Non-pigmented ciliary epithelial cell (primary cell): ENCODE measurements at places on chromosomes 16 and 17.
A peak's percentile ranks its signal among the peaks of the same experiment; 100 is the strongest.

DNA sequence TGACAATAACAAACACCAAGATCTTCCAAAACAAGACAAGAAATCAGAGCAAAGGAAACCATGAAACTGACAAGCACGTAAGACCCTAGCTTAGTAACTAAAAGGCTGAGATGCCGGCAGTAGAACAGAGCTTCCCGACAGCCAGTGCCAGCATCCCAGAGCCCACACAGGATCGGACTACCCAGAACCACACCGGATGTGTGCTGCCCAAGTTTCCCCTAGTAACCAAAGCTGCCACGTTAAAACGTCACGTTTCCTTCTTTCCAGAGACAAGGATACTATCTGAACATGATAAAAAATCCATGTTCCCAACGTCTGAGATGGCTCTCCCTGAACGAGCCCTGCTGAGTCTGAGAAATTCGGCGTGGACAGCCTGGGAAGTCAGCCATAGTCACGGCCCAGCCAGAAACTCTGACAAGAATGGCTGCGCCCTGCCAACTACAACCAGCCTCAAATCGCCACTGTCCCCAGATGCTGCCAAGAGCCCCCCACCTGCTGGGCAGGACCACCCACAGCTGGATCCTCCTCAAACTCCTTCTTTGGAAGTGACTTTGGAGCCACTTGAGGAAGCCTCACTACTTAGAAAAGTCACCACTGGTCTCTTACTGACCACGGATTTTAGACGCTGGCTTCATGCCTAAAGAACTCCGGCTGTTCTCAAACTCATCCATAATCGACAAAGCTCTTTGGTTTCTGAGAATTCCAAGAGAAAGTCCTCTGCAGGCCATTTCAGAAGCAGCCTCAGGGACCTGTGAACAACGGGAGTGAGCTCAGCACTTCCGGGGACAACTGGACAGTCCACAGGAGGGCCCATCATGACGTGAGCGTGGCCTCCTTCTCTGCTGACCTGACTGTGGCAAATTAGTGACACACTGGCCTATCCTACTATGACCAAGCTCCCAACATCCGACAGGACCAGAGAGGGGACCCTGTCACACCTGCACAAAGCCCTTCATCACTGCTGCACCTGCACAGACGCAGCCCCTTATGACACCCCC lies 16.7 kb downstream of the CCDC57 start:
- DNase-seq = no peak

- no peak for DNase-seq
Observed at GRCh38 chr16:1772362-1772907, at the start of gene EME2. Gene EME2 (plus strand): TSS chr16:1772810. CDS start chr16:1773228, 418 bp downstream.

- DNase-seq = no peak
Observed at GRCh38 chr16:71837150-71837549, 8.6 kb upstream of the ATXN1L start.

GRCh38 chr17:16933317-16934132 lies 38.4 kb downstream of the TNFRSF13B start:
- no peak for DNase-seq

- no peak for DNase-seq
Observed at GRCh38 chr17:17847118-17847689, 10.4 kb upstream of the SREBF1 start.

- DNase-seq = no peak
Observed at GRCh38 chr16:70750893-70751467, 50.0 kb downstream of the VAC14 start.

DNA sequence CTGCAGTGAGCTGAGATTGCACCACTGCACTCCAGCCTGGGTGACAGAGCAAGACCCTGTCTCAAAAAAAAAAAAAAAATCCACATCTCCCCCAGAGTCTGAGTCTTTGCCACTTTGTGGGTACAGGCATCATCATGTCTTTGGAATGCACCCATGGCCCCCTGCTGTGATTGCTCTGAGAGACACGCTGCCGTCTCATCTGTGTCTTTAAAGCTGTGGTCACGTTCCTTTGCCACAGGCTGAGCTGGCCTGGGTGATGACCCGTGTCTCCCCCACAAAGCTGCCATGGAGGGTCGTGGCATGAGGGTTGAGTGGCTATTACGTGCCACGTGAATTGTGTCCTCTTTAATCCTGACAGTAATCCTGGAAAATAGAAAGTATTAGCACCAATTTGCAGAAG lies 20.2 kb downstream of the CRISPLD2 start:
- DNase-seq = no peak

DNA sequence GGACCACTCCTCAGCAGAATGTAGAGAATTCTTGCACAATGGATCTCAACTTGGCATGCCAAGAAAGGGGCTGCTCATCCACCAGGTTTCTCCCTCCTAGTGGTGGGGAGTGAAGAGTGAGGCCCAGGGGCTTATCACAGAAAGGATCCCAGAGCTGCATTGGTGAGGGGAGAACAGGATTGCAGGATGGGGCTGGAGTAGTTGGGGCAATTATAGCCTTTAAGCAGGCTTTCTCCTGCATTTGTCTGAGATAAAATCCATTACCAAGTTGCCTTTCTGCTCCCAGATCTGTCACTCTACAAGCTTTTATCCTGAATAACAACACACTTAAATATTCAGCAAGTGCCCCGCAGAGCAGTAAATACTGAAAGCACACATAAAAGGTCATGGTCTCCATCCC lies 130.8 kb upstream of the CES5A start:
- no peak for DNase-seq

DNA sequence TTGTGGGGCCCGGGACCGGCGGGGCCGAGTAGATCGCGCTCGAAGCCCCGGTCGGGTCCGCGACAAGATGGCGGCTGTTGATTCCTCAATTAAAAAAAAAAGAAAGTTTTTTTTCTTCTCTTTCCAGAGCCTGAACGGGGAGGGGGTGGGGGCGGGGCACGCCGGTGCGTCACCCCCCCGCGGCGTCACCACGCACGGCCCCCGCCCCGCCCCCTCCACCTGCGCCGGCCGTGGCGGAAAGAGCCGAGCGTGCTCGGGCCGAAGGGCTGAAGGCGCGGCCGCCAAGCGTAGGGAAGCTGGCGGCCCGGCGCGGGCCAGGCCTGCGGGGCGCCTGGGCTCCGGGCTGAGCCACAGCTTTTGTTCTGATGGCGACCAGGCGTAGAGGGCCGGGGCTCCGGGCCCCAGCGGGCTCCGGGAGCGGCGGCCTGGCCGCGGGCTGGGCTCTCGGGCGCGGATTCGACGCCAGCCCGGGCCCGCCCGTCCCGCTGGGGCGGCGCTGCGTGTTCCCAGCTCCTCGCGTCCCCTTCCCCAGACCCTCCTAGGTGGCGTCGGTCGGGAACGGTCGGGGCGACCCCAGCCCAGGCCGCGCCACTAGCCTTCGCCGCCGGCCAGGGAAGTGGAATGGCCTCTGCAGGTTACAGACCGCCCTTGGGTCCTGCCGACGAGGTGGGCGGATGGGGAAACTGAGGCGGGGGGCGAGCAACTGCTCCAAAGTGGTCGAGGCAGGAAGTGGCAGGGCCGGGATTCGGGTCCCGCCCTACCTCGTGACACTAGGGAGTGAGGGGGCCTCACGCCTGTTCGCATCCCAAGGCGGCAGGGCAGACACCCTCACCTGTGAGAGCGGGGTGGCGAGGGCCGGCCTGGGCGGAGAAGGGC lies at the start of gene CREBBP:
CREBBP (minus strand) TSS at position 91 of the 876 bp plus-strand sequence. CDS start 797 bp downstream, outside the sequence.
- no peak for DNase-seq

DNA sequence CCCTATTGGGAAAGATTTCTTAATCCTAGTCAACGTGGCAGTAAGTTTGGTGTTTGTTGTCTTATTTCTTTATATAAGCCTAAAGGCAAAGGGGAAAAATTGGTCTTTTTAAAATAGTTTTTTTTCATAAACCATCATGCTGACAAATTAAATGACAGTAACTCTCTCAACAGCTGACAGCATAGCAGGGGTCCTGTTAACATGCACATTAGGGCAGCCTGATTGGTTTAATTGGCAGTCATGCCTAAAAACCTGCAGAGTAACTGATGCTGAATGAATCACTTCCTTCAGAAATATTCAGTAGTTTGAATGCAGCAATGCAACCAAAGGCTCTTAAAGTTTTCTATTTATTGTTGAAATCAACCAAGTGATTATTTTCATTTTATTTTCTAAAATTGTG lies 85.4 kb downstream of the ITFG1 start:
- no peak for DNase-seq

DNA sequence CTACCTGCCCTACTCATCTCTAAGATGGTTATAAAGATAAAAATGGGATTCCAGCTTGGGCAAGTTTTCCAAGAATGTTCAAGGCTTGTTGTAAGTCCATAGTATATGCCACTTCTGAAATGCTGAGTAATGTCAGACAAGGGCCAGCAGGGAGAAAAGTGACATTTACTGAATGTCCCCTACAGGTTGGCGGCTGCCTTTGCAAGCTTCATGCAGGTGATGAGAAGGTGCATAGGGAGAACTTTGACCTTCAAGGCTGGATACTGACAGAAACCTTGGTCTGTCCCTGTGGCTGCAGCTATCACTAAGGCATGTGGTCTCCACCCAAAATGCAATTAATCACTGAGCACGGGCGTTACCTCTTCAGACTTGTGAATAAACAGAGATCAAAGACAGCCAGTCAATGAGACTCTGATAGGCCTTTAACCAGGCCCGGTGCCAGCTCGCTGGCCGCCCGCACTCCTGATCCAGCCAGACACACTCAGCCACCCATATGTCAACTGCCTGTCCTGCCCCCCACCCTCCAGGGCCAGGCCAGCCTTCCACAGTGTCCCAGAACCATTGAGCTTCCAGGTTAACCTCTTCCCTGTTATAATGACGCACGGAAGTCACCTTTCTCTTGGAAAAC lies 26.8 kb upstream of the AXIN2 start:
- no peak for DNase-seq

GRCh38 chr16:78953526-78953925 lies 647.0 kb downstream of the MAF start:
- DNase-seq = no peak

- no peak for DNase-seq
Observed at GRCh38 chr17:76917829-76918228, 49.6 kb downstream of the MGAT5B start.

GRCh38 chr17:80544655-80545498 lies at the start of gene RPTOR:
Gene RPTOR (plus strand): TSS chr17:80544838. CDS start chr17:80545630, 792 bp downstream.
- DNase-seq = peak; percentile 62

GRCh38 chr16:76176153-76176552 lies 101.0 kb upstream of the CNTNAP4 start:
- DNase-seq = no peak

- DNase-seq = no peak
Observed at GRCh38 chr17:33072421-33073161, 80.9 kb downstream of the SPACA3 start.

- no peak for DNase-seq
Observed at GRCh38 chr16:12341966-12342365, 365.4 kb downstream of the SNX29 start.

GRCh38 chr16:83533193-83533592 lies 274.6 kb upstream of the HSBP1 start:
- DNase-seq = no peak

DNA sequence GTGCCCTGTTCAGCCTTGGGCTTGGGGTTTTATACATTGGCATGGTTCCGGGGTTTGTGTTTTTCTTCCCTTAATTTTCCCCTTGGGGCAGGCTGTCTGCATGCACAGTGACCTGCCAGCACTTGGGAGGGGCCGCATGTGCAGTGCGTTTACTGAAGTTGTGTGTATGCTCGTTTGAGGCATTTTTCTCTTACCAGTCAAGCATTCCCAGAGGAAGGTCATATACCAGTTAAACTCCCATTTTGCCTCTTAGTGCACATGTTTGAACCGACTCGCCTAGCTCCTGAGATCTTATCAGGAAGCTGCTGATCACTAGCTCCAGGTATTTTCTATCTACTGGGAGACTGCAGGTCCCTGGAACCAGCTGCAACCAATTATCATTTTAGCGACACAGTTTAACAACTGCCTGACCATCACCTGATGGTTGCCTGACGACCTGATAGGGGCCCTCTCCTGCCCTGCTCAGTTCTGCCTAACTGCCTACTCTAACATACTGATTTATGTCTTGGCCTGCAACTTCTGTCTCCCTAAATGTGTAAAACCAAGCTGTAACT lies 51.4 kb downstream of the MFSD11 start:
- no peak for DNase-seq

DNA sequence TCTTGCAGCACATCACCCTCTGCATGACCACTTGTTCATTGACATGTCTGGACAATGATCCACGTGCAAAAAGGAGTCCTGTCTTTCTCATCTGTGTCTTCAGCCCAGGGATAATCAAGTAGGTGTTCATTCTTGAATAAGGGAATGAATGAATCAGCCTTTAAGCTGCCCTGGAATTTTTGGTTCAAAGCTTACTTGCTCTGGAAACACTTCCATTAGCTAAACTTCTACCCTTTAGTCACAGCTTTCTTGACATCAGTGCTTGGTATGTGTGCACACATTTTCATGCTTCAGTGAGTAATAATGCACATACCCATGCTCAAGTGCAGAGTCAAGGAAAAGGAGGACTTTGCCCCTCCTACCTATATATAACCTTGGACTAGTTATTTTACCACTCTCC lies 103.0 kb upstream of the CDH13 start:
- DNase-seq = no peak

- DNase-seq = peak; percentile 54
Observed at GRCh38 chr17:4623249-4623648, 18.2 kb downstream of the ALOX15 start.

DNA sequence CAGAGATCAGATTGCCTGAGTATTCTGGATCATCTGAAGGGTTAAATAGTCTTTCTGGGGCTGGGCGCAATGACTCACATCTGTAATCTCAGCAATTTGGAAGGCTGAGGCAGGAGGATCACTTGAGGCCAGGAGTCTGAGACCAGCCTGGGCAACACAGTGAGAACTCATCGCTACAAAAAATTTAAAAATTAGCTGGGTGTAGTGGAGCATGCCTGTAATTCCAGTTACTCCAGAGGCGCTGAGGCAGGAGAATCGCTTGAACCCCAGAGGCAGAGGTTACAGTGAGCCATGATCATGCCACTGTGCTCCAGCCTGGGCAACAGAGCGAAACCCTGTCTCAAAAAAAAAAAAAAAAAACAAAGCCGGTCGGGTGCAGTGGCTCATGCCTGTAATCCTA lies 15.7 kb downstream of the MVP start:
- no peak for DNase-seq

GRCh38 chr17:77885678-77886386 lies 72.7 kb upstream of the TNRC6C start:
- no peak for DNase-seq

- DNase-seq = no peak
Observed at GRCh38 chr16:59690216-59690615, 956.1 kb upstream of the GOT2 start.

- peak; percentile 8 for DNase-seq
Observed at GRCh38 chr17:79461041-79461440, 149.8 kb downstream of the RBFOX3 start.

DNA sequence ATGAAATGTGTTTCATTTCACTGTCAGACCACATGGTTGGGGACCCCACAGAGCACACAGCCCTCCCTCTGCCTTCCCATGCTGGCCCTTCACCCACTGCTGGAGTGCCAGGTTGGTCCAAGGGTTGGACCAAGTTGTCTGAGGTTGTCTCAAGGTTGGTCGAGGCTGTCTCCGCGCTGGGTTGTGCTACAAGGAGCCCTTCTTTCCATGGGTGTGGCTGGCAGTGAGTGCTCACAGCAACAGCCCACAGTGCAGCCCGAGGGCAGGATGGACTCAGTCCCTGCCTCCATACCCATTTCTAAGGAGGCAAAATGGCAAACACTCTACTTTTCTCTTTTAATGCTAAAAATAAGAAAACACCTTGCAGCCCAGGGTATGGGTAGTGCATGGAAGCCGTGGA lies 35.8 kb upstream of the STH start:
- DNase-seq = no peak

- DNase-seq = no peak
Observed at GRCh38 chr16:50025537-50025931, 509 bp downstream of the CNEP1R1 start.

GRCh38 chr17:50062293-50063243 lies 6.7 kb downstream of the ITGA3 start:
- DNase-seq = no peak
